ENCODE measurements at places on chromosomes 1 and 21. TPM values are rescaled to one million over a fixed set of nuclear protein-coding genes. Genes with fewer than 3 reads are reported as not detected.

CCDC185 gene
- total RNA-seq = not detected

OR6N1 gene
- total RNA-seq = not detected

CD48 gene
- total RNA-seq = 5.3 TPM

DNA sequence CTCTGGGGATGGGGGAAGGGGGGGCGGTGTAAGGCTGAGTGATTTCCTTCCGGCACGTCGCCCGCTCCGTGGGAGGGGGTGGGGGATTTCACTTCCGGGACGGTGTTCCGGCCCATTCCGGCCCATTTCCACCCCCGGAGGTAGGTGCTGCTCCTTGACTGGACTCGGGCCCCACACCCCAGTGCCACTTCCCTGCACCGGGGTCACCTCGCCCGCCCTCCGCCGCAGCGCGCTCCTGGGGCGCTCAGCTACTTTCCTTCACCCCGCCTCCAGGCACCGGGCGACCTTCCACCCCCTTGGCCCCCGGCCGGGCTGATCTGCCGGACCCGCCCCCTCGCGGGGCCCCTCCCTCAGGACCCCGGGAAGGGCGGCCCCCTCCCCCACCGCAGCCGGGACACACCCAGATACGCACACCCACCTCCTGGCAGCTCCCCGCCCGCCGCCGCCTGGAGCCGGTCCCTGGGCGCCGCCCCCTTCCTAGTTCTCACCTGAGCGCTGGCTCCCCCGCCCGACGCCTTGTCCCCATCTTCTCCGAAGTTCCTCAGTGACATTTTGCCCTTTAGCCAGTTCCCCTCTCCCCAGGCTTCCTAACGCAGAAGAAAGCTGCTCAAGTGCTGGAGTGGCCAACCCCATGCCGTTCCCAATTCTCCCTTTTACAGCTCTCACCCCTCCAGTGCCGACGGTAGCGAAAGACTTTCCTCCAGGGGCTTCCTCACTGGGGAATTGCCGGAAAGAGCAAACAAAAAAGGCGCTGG lies at the start of gene ZBTB37:
Gene ZBTB37, plus strand, starts transcription at position 115 of the 755 bp plus-strand sequence. CDS start 1,846 bp downstream, outside the sequence.
- peak; percentile 97 for DNase-seq

GRCh38 chr1:232629250-232630046 lies 485 bp downstream of the SIPA1L2 start:
- DNase-seq = peak; percentile 46

ACAP3 gene
- 33.9 TPM for total RNA-seq

DNA sequence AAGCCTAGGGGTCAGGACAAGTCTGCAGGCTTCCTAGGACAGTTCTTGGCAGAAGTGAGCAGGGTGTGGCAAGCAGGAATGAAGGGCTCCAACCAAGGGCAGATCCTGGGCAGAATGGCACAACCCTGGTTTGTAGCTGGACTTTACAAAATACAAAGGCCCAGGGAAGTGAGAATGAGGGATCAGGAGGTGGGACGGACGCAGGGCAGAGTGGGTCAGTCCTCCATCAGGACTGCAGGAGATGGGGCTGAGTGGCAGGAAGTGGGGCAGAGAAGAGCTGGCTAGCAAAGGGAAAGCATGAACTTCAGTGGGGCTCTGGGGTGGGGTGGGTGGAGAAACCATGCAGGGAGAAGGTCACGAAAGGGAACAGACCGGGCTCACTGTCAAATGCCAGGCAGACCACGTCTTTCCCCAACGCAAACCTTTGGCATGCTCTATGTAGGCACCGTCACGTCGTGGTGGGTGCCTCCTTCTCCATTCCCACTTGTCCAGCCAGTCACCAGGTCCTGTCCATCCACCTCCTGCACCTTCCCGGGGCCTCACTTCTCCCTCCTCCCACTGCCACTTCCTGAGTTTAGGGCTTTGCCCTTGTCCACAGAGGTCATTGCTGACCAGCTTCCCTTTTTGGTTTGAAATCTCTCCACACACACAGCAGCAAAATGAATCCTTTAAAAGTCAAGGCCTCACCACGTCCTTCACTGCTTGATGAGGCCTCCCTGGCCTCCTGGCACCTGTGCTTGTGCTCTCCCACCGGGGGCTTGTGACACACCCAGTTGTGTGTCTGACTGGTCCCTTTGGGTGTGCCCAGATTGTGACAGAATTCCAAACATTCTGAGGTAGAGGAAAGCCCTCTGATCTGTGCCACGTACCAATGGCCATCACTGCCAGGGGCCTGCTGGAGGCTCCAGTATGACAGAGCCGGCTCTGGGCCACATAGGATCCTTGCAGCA lies 8.7 kb upstream of the CLDN19 start:
- DNase-seq = no peak

Data from thyroid gland (tissue), 4 donors.